ENCODE measurements at places on chromosomes 3 and 15. TPM values are rescaled to one million over a fixed set of nuclear protein-coding genes. Genes with fewer than 3 reads are reported as not detected.

Gene SPTBN5
- 0.73 TPM for total RNA-seq

- no peaks in the 10 kb centered on the region for H3K4me1 ChIP-seq
- DNase-seq = peak; percentile 27
- H3K27ac ChIP-seq = no peak overlapping the region
- H3K4me3 ChIP-seq = no peak overlapping the region
Measured at GRCh38 chr3:59709702-59710553, 660.1 kb upstream of the CFAP20DC start.

GRCh38 chr3:100047455-100048141 is 66.7 kb downstream of the FILIP1L start:
- peak overlapping the region; percentile 64 for H3K27ac ChIP-seq
- peak; percentile 52 for DNase-seq
- no peaks in the 10 kb centered on the region for H3K36me3 ChIP-seq

DNA sequence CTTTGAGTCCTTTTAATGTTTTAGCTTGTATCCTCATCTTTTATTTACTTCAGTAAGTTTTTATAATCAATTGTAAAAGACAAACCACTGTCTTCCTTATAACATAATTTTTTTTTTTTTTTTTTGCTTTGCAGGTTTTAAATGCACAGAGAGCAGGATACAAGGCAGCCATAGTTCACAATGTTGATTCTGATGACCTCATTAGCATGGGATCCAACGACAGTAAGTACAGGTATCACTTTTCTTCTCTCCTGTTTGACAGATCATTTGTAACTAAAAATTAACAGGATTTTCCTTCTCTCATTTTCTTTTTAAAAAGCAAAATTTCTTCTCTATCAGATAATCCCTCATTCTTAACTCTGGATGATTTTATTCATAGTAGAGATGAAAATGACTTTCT is 75.4 kb downstream of the PFN2 start:
- peaks cover 12% of the 10 kb centered on the region for H3K36me3 ChIP-seq
- DNase-seq = no peak
- H3K27me3 ChIP-seq = no peaks in the 10 kb centered on the region
- no peak overlapping the region for H3K27ac ChIP-seq
- H3K4me1 ChIP-seq = peaks cover 5% of the 10 kb centered on the region

Gene GP9
- total RNA-seq = not detected

Gene TTLL13
- total RNA-seq = not detected

Gene RBPMS2
- 2.3 TPM for total RNA-seq

- H3K4me3 ChIP-seq = no peak overlapping the region
- H3K4me1 ChIP-seq = peaks cover 18% of the 10 kb centered on the region
- H3K27me3 ChIP-seq = no peaks in the 10 kb centered on the region
- peaks cover 23% of the 10 kb centered on the region for H3K36me3 ChIP-seq
- DNase-seq = no peak
Measured at GRCh38 chr15:43103907-43104306, 1.9 kb downstream of the UBR1 start.

Gene RPP14
- total RNA-seq = 4.1 TPM

- H3K36me3 ChIP-seq = no peaks in the 10 kb centered on the region
Measured at GRCh38 chr3:70824078-70824477, 511.6 kb upstream of the MDFIC2 start.

DNA sequence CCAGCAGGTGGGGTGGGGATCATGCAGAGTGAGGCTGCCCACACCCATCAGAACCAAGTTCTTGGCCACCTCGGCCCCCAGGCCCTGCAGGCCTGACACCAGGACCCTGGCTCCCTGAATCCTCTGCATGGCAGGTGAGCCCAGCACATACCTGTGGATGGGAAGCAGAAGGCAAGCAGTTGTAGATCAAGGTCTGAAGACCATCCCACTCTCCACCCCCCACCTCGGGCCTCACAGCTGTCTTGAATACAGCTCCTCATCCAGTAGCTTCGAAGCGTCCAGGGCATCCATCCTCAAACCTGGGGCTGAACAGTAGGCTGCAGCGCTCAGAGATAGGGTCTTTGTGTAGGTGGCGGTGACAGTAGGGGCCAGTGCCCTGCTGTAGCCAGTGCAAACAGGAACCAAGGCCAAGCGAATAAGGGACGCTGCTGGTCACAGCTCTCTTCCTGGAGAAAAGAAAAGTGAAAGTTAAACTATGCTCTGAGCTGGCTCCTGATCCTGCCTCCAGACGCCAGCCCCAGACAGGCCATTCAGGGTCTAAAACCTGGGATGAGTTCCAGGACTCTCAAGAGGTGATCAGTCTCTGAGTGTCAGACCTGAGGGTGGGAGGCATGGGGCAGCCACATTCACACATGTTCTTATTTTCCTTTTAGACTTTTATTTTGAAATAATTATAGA is at the start of gene UBA7:
Gene UBA7, minus strand, starts transcription at position 457 of the 678 bp plus-strand sequence. Its CDS starts 166 bp downstream, at position 291.
- H3K27me3 ChIP-seq = no peaks in the 10 kb centered on the region
- H3K36me3 ChIP-seq = peaks cover 7% of the 10 kb centered on the region
- peaks cover 23% of the 10 kb centered on the region for H3K4me1 ChIP-seq
- peak within 1 kb of the TSS; percentile 82 for H3K27ac ChIP-seq
- peak; percentile 61 for DNase-seq
- H3K4me3 ChIP-seq = peak within 1 kb of the TSS; percentile 56

DNA sequence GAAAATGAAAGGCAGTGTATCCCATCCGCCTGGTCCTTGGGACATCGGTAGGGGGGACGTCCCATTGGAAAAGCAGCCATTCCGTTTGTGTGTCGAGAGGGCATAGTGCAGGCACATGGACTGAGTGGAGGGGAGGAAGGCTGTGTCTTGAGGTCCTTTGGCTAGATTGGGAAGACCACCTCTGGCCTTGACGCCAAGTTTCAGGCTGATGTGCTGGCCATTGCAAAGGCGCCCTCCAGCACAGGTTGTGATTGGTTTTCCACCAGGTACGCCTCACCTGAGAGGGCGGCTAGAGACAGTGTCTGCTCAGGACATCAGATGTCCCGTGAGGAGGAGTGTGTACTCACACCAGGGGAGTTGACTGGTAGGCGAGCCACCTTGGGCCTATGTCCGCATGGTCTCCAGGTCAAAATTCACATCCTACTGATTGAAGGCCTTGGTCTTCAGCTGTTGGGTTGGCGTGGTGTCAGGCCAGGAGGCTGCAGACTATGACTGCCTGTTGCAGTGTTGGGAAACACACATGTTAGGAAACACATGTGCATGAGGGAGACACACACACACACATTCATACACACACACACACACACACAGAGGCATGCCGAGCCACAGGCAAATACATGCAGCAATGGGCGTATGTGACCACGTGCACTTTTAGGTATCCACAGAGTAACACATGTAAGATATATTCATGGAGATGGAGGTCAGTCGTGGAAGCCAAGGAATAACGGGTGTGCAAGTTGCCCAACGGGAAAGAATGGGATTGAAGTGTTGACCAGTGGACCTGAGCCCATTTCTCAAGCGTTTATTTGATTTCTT is 98.4 kb downstream of the SNRPN start:
- H3K4me1 ChIP-seq = no peaks in the 10 kb centered on the region
- no peak overlapping the region for H3K27ac ChIP-seq
- H3K36me3 ChIP-seq = peaks cover 95% of the 10 kb centered on the region
- no peaks in the 10 kb centered on the region for H3K27me3 ChIP-seq
- peak; percentile 11 for DNase-seq

DNA sequence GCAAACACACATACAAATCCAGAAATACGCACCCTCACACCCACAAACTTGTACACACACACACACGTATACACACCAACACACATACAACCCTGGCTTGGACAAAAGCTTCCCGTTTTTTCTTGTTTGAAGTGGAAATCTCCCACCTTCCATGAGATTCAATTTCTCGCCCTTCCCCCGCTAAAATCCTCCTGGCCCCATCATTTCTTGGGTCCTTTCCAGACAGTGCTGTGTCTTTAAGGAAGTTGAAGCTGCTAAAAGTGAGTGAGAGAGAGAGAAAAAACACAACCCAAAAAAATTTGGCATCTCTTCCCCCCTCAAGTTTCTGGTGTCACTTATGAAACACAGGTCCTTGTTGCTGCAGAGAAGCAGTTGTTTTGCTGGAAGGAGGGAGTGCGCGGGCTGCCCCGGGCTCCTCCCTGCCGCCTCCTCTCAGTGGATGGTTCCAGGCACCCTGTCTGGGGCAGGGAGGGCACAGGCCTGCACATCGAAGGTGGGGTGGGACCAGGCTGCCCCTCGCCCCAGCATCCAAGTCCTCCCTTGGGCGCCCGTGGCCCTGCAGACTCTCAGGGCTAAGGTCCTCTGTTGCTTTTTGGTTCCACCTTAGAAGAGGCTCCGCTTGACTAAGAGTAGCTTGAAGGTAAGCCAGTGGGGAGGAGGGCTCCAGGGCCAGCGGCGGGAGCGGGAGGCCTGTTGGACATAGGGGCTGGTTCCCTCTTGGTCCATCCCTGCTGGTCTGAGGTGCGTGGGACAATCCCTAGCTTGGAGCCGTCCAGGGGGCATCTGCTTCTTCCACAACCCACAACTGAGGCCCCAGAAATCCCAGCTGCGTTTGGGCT is at the start of gene ISLR:
Gene ISLR, plus strand, starts transcription at position 331 of the 839 bp plus-strand sequence. CDS start 1,149 bp downstream, outside the sequence.
- no peaks in the 10 kb centered on the region for H3K27me3 ChIP-seq
- H3K4me3 ChIP-seq = peak within 1 kb of the TSS; percentile 37
- peak within 1 kb of the TSS; percentile 22 for H3K27ac ChIP-seq
- H3K4me1 ChIP-seq = peaks cover 63% of the 10 kb centered on the region
- no peaks in the 10 kb centered on the region for H3K36me3 ChIP-seq
- peak; percentile 89 for DNase-seq

GRCh38 chr3:72112435-72112834 is 327.5 kb upstream of the PROK2 start:
- no peak overlapping the region for H3K27ac ChIP-seq
- no peak overlapping the region for H3K4me3 ChIP-seq
- H3K27me3 ChIP-seq = no peaks in the 10 kb centered on the region
- DNase-seq = no peak

DNA sequence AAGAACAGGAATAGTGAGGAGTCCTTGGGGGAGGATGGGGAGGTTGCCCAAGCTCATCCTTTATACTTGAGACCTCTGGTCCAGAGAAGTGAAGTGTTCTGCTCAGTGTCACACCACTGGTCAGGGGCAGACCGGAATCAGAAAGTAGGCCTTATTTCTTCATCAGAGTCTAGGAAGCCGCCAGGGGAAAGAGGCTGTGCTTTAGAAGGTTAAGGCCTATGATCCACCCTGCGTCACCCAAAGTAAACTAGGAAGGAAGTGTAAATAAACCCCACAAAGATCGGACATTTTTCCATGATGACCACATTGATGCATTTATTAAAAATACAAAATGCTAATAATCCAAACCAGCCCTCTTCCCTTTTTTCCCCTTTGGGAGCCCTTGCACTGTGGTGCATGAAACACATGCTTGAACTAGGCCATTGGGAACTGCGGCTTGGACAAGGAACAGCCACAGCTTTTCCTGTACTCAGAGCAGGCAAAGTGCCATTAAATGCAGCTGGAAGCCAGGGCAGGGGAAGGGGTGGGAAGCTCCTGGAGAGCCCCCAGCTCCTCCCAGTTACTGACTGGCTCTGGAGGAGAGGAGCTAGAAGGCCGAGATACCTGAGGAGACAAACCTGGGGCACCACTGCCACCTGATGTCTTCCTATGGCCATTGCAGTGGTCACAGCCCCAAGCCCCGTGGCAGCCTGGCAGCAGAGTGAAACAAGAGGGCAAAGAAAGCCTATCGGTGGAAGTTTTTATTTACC is 37.0 kb downstream of the CDC25A start:
- no peaks in the 10 kb centered on the region for H3K36me3 ChIP-seq
- peak; percentile 81 for DNase-seq
- peak overlapping the region; percentile 66 for H3K27ac ChIP-seq
- H3K27me3 ChIP-seq = no peaks in the 10 kb centered on the region
- no peak overlapping the region for H3K4me3 ChIP-seq

GRCh38 chr3:191238321-191238817 is 39.3 kb downstream of the OSTN start:
- H3K4me1 ChIP-seq = peaks cover 14% of the 10 kb centered on the region
- H3K27me3 ChIP-seq = no peaks in the 10 kb centered on the region
- no peak overlapping the region for H3K4me3 ChIP-seq
- H3K27ac ChIP-seq = no peak overlapping the region
- H3K36me3 ChIP-seq = no peaks in the 10 kb centered on the region
- DNase-seq = no peak

DNA sequence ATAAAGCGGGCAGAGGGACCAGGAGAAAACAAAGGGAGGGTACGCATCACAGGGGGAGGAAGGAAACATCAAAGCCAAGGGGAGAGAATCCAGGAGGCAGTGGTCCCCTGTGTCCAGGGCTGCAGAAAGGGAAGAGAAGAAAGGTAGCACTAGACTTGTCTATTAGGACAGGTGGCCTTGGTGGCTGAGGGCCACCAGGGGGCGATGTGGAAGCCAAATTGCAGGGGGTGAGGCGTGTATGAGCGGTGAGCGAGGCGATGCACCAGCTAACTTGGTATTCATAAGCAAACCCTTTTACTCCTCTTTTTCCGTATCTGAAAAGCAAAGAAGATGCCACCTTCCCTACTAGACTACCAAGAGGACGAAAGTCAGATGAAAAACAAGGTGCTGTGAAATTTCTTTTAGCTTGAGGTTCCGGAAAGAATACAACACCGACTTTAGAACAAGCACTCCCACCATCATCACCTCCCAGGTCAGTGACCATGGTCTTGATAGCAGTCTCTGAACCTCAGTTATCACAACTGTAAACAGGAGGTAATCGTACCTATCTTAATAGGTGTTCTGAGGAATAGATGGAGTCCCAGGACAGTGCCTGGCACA is 654.4 kb upstream of the ADAMTS9 start:
- no peaks in the 10 kb centered on the region for H3K36me3 ChIP-seq
- H3K4me3 ChIP-seq = no peak overlapping the region
- DNase-seq = peak; percentile 38
- no peaks in the 10 kb centered on the region for H3K27me3 ChIP-seq
- H3K27ac ChIP-seq = no peak overlapping the region

Gene SERPINI2
- total RNA-seq = not detected

GRCh38 chr3:58507356-58508078 is 15.6 kb downstream of the KCTD6 start:
- H3K27me3 ChIP-seq = no peaks in the 10 kb centered on the region
- no peaks in the 10 kb centered on the region for H3K4me1 ChIP-seq
- DNase-seq = no peak
- H3K27ac ChIP-seq = no peak overlapping the region
- peaks cover 27% of the 10 kb centered on the region for H3K36me3 ChIP-seq

DNA sequence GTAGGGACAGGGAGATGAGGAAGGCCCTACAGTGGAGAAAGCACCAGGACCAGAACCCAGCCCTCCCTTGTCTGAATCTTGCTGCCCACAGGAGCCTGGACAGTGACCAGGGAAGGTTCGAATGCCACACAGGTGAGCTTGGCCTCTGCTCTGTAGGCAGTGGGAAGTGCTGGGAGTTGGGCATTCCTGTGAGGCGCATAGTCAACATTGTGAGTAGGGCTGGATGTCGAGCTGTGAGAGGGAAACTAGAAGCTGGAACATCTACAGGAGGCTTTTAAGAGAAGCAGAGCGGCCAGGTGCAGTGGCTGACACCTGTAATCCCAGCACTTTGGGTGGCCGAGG is 20.3 kb upstream of the ALAS1 start:
- H3K4me1 ChIP-seq = peaks cover 14% of the 10 kb centered on the region
- peak overlapping the region; percentile 24 for H3K27ac ChIP-seq
- peak; percentile 69 for DNase-seq

Gene TRPM1
- not detected for total RNA-seq

GRCh38 chr15:73753250-73754130 is at the start of gene INSYN1:
Gene INSYN1, minus strand, starts transcription at chr15:73753351. Its CDS starts 2,221 bp downstream, at chr15:73751130.
- peaks cover 29% of the 10 kb centered on the region for H3K27me3 ChIP-seq
- peaks cover 37% of the 10 kb centered on the region for H3K4me1 ChIP-seq
- peak within 1 kb of the TSS; percentile 62 for H3K4me3 ChIP-seq
- peak; percentile 82 for DNase-seq

GRCh38 chr3:197229178-197229577 is 69.2 kb downstream of the DLG1 start:
- H3K4me3 ChIP-seq = no peak overlapping the region
- H3K36me3 ChIP-seq = no peaks in the 10 kb centered on the region
- no peak for DNase-seq
- H3K27ac ChIP-seq = no peak overlapping the region
- peaks cover 19% of the 10 kb centered on the region for H3K4me1 ChIP-seq

- peaks cover 7% of the 10 kb centered on the region for H3K36me3 ChIP-seq
- DNase-seq = no peak
- H3K4me3 ChIP-seq = no peak overlapping the region
- no peak overlapping the region for H3K27ac ChIP-seq
- H3K27me3 ChIP-seq = no peaks in the 10 kb centered on the region
Measured at GRCh38 chr15:52551762-52552161, 17.1 kb downstream of the ARPP19 start.

Measured in stomach (tissue), 19 donors.